ENCODE measurements at places on chromosomes 16 and 17. TPM values are rescaled to one million over a fixed set of nuclear protein-coding genes. Genes with fewer than 3 reads are reported as not detected.

Gene ABCA6
- 14.2 TPM for total RNA-seq

Gene TMEM114
- total RNA-seq: not detected

Gene TEKT1
- not detected for total RNA-seq

Gene LGALS9B
- total RNA-seq: not detected

Gene WFDC1
- not detected for total RNA-seq

Gene ANKFY1
- 11.0 TPM for total RNA-seq

Gene MPO
- total RNA-seq: not detected

Gene PIRT
- total RNA-seq: not detected

Gene FBXO39
- 1.9 TPM for total RNA-seq

Gene SPHK1
- total RNA-seq: 34.3 TPM

Gene FAM222B
- 4.8 TPM for total RNA-seq

Gene TMEM235
- not detected for total RNA-seq

Gene RANBP10
- 3.2 TPM for total RNA-seq

Gene OR3A3
- total RNA-seq: not detected

Gene PLEKHH3
- 20.5 TPM for total RNA-seq

Gene TMEM92
- 0.89 TPM for total RNA-seq

Gene CCL8
- not detected for total RNA-seq

Gene MSLN
- 0.86 TPM for total RNA-seq

Gene CCL16
- not detected for total RNA-seq

Gene ITGAD
- total RNA-seq: not detected

Gene DRC3
- total RNA-seq: under 0.01 TPM

Gene CDRT4
- total RNA-seq: 0.35 TPM

Gene PIK3R5
- total RNA-seq: not detected

Gene ITGAX
- 0.86 TPM for total RNA-seq

Gene OR1F1
- not detected for total RNA-seq

Gene CCL5
- not detected for total RNA-seq

Gene SLC13A2
- total RNA-seq: not detected

Gene RPRML
- total RNA-seq: not detected
